ENCODE measurements at places on chromosomes 2 and 18.

- DNase-seq, result no peak
These were observed 37.9 kb downstream of the MOGAT1 start for GRCh38 chr2:222709191-222709891.

DNA sequence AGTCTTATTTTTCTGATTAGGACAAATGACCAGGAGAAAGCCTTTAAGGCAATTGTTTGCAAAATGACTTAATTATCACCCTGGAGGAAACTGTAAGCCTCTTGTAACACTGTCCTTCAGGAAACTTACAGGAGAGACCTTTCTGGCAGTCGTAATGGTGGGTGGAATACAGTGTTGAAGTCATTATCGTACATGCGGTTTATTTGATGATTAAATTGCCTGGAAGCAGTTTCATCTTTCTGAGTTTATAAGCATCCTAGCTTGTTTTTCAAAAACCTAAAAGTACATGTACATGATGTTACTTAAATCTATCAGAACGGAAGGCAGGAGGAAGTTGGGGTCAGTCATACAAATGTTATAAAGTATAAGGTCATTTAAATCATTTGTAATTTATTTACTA lies 86.2 kb upstream of the RAB27B start:
- DNase-seq, result no peak

DNA sequence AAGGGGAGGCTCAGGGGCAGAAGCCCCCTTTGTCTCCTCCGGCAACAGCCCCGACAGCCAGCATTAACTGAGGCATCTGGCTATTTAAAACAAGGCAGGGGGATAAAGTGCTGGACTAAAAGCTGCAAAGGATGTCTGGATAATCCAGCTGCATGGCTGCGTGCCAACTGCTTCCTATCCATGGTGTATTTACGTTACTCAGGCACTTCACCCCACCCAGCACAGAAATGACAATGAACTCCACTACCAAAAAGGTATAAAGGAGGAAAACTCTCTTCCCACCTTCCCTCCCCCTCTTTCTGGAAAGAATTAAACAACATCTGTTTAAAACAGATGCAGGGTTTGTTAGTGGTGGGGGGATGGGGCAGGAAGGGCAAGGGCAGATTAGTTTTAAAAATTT lies 82.5 kb downstream of the SPRED2 start:
- DNase-seq, result no peak

DNA sequence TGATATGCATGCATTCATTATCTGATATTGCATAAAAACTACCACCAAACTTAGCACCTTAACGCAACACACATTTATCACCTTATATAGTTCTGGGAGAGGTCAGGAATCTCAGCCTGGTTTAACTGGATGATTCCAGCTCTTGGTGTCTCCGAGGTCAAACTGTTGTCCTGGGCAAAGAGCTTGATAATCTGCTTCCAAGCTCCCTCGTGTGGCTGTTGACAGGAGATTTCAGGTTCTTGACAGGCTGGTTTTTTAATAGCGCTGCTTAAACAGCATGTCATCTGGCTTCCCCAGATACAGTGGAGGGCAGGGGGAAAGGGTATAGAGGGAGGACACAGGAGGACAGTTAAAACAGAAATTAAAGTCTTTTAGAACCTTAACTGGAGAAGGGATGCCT lies 785.0 kb downstream of the CNTNAP5 start:
- DNase-seq, result no peak

DNA sequence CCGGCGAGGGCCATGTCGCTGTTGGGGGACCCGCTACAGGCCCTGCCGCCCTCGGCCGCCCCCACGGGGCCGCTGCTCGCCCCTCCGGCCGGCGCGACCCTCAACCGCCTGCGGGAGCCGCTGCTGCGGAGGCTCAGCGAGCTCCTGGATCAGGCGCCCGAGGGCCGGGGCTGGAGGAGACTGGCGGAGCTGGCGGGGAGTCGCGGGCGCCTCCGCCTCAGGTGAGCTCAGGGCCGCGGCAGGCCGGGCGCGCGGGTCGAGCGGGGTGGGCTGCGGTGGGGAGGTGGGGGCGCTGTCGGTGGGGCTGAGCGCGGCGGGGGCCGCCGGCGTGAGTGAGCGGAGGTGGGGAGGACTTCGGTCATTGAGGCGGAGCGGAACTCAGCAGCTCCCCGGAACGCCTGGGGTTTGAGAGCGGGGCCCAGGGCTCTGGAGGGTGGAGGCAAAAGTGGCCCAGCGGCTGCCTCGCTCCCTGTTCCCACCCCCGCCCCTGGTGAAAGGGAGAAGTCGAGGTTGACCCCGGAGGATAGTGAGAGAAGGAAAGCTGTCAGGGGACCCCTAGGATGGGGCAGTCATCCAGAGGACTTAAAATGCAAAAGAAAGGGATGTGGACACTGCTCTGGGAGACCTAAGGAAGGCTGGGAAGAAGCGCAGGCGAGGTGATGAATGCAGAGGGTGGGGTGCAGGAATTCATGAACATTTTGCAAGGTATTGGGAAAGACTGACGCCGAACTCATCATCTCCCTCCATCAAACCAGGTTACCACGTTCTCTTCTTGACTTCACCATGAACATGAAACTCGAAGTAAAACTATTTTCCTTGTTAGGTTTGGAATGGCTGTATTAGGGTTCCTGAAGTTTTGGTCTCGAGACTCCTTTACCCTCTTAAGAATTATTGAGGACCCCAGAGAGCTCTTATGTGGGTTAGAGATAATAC lies 633 bp downstream of the MALT1 start:
- DNase-seq, result peak; percentile 63

DNA sequence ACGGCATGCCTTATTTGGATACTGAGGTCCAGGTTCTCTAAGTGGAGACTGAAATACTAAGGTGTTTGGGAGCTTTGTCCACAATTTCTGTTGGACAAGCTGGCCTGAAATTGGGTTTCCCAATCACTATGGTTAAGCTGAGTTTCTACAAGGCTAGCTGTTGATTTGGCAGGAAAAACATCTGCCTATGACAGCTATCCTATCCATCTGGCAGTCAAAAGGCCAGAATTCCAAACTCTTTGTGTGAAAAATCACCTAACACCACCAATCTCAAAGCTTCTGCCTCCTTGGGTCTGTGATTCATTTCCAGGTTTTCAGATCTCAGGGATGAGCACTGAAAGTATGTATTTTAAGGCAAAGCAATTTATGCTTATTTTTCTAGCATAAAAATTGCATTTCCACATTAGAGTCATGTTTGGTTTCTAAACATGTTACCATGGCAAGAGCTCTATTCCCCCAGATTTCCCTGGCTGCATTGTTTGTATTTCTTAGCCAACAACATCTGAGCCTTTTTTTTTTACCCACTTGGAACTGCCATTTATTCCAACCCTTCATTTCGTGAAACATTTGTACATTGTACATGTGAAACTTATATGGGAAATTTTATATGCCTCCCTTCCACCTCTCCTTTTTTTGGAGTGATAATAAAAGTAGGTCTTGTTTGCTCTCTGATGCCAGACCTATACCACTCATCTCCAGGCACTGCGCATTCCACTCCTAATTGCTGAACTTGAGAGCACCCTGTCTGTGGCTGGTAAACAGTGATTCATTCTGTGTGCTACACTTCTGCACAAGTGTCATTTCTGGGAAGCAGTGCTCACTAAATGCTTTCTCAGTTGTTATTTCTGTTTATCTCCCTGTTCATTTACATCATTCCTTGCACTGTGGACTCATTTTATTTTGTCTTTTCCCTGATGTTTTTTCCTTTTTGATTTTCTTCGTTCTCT lies 15.9 kb upstream of the CCDC85A start:
- no peak for DNase-seq

DNA sequence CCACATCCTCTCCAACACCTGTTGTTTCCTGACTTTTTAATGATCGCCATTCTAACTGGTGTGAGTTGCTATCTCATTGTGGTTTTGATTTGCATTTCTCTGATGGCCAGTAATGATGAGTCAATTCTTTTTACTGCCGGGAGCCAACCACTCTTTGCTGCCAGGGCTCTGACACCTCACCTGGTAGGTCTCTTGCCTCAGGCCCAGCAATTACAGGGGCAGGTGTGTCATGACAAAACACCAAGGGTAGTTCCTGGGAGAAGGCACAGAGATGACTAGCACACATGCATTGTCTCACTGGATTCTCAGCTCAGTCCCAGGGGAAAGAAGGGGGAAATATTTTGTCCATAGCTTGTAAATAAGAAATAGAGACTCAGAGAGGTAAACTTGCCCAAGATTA lies 122.3 kb downstream of the CHST9 start:
- no peak for DNase-seq

- DNase-seq, result no peak
These were observed 517.9 kb upstream of the SPHKAP start for GRCh38 chr2:228699400-228699799.

GRCh38 chr2:159860581-159861310 lies 62.7 kb upstream of the CD302 start:
- no peak for DNase-seq

DNA sequence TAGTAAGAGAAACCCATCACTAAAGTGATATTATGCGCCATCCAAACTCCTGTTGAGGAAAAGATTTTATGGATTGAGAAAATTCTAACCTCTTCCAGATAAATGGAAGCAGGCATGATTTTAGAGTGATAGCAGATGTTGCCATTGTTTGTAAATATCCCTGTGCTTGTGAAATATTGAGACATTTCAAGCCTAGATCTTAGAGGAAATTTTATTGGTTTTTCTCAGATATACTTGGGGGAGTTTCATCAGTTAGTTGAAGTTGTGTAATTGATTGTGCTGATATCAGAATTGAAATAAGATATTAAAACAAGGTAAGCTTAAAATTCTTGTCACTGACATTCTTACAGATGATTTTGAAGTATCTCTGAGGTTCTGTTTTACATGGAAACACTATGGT lies 390.9 kb upstream of the FANCL start:
- DNase-seq, result no peak

DNA sequence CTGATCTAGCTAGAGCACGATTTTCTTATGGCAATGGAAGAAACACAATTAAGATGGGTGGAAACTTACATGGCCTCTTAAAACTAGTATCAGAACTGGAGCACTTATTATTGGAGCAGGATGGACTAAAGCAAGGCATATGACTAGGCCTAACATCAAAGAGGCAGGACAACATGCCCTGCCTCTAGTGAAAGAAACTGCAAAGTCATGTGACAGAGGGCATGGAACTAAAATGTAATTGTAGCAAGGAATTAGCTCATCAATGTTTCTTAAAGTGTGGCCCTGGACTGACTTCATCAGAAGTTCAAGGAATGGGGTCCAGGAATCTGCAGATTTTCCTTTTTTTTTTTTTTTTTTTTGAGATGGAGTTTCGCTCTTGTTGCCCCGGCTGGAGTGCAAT lies 5.3 kb upstream of the EIF2AK3 start:
- DNase-seq, result no peak

GRCh38 chr2:240320204-240320993 lies 115.1 kb upstream of the GPC1 start:
- no peak for DNase-seq

GRCh38 chr2:12708508-12709206 lies 8.1 kb upstream of the TRIB2 start:
- no peak for DNase-seq

- DNase-seq, result no peak
These were observed 129.5 kb downstream of the SMAD7 start for GRCh38 chr18:48821251-48821590.

GRCh38 chr2:189165656-189166380 lies 13.7 kb downstream of the COL5A2 start:
- no peak for DNase-seq

- DNase-seq, result peak; percentile 90
These were observed at the start of gene CFLAR for GRCh38 chr2:201116115-201116958. CFLAR (plus strand) TSS chr2:201116164; CDS start chr2:201129866, 13,702 bp downstream.

DNA sequence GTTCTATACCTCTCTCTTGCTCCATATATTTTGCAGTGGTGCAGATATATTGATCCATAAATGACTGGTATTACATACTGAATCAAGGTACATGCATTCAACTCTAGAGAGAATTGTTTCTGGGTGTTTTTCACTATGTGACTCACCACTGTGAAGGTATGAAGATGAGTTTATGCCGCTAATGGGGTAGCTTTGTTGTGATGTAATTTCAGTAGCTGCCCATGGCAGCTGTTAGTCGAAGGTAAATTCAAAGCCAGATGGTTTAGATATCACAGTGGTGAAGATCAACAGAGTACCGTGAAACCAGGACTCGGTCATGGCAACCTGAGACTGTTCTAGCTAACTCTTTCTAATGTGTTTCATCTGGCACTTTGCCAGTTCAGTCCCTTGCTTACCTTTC lies 50.4 kb downstream of the PKP4 start:
- DNase-seq, result no peak

GRCh38 chr2:177604271-177605065 lies 211.9 kb downstream of the AGPS start:
- DNase-seq, result no peak

DNA sequence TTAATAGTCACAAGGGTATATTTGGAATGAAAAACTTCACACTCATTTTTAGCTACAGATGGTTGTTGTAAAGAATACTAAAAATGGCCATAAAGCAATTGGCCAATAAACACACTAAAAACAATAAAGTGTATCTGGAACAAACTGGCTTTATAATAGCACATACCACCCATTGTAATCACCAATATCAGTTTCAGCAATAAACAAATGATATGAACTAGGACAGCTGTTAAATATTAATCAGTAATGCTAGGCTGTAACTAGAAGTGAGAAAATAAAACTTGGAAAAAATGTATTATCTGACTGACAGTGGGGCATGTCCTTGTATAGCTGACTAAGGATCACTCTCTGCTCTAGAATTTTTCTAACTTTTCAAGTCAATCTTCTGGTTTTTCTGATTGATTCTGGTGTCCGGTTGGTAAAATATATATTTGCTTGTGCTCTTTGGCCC lies 312.5 kb downstream of the RND3 start:
- DNase-seq, result no peak

- DNase-seq, result no peak
These were observed 124.6 kb downstream of the ZNF407 start for GRCh38 chr18:74722237-74722636.

DNA sequence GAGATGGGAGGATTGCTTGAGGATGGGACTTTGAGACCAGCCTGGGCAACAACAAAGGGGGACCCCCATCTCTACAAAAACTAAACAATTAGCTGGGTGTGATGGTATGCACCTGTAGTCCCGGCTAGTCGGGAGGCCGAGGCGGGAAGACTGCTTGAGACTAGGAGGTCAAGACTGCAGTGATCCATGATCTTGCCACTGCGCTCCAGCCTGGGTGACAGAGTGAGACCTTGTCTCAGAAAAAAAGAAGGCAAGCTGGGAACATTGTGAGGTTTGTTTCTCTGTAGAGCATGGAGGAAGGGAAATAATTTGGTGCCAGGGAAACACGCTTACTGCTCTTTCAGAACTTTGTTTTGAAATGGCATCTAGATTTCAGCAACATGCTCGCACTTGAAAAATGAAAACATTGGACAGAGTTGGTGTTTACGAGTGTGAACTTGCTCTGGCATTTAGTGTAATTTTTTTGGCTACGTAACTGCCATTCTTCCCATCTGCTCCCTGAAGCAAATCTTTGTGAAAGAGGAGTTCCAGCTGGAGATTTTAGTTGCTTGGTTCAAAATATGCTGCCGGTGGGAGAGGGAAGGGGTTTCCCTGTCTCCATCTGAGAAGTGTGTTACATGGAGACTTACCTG lies 125.6 kb upstream of the DLX2 start:
- DNase-seq, result no peak

- no peak for DNase-seq
These were observed 72.7 kb downstream of the CLIP4 start for GRCh38 chr2:29187926-29188325.
